ENCODE measurements at places on chromosomes 1 and 21.

DNA sequence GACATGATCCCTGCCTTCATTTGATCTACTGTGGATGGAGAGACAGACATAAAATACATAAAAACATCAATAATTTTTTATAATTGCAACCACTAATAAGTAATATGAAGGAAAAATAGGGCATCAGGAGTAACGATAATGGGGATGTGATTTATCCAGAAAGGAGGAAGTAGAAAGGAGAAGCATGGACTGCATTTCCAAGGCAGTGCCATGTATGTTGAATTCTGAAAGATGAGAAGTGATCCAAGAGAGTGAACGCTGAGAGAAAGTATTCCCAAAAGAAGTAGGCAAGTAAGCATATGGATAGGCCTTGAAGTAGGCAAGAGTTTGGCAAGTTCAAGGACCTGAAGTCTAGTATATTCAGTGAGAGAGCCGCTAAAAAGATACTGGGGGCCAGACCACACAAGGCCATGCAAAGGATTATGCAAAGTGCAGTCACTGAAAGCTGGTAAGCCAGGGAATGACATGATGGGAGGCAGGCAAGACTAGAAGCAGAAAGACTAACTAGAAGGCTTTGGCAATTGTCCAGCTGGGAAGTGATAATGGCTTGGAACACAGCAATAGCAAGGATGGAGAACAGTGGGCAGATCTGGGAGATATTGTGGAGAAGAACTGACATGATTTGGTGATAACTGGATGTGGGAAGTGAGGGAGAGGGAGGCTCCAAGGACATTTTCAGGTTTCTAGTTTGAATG lies 85.9 kb downstream of the TM2D1 start:
- DNase-seq, result no peak

DNA sequence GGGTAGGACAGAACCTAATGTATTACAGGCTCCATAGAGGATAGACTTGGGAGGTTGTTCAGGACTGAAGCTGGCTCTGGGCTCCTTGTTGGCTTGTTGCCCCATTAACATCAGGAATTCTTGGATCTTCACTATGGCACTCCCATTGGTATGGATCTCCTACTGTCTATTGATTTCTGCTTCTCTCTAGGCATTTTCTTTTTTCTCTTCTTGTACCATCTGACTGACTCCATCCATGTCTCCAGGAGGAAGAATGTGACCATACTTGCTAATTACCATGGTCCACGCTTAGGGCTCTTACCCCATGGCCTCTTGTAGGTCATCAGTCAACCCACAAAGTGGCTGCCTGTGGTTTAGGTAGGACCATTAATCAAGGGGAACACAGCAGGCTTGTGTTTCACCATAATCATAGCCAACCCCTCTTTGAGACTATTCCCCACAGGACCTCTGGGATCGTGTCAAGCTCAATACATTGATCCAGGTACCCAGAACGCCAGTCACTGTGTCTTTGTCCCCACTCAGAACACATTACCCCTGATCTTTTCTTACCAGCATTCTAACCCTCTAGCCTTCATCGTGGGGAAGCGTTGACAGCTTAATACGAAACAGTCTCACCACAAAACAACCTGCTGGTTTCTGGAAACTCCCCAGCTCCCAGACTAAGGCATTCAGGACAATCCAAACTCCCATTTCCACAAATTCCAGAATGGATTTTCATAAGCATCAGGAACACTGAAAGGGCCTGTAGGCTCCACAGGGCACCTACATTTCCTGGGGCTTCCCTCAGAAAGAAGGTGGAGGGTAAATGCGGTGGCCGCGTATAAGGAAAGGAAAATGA lies 97.1 kb downstream of the ETS2 start:
- DNase-seq, result no peak

GRCh38 chr1:46643368-46643775 lies 24.8 kb downstream of the ATPAF1 start:
- no peak for DNase-seq

GRCh38 chr1:15198684-15199083 lies 45.1 kb downstream of the TMEM51 start:
- DNase-seq, result no peak

- DNase-seq, result no peak
Measured at GRCh38 chr1:87790756-87791155, 462.1 kb downstream of the LMO4 start.

- no peak for DNase-seq
Measured at GRCh38 chr21:39386194-39386593, 37.3 kb upstream of the HMGN1 start.

DNA sequence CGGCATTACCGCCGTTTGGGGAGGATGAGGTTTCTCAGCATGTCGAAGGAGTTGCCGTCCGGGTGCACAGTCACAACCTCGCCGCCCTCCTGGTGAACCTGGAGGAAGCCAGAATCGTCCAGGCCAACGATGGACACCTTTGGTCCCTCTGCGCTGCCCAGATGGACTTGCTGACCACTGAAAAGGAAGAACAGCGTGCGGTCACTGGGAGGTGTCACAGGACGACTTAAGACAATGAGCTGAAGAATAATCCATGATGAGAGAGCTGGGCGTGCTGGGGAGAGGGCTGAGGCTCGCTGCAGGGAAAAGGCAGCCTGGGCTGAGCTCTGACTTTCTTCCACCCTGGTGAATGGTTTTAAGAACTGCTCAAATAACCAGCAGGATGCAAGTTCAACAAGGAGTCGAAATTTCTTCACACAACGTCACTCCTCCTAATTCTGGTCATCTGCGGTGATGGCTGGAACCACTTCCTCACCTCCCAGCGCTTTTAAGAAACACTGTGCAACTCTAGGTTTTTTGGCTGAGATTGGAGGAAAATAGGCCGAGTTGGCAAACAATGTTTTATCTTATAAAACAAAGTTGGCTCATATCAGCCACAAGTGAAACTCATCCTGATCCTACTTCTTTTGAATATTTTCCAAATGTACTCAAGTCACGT lies 55.5 kb downstream of the SIM2 start:
- no peak for DNase-seq

- DNase-seq, result no peak
Measured at GRCh38 chr21:42616941-42617340, 36.5 kb upstream of the PDE9A start.

DNA sequence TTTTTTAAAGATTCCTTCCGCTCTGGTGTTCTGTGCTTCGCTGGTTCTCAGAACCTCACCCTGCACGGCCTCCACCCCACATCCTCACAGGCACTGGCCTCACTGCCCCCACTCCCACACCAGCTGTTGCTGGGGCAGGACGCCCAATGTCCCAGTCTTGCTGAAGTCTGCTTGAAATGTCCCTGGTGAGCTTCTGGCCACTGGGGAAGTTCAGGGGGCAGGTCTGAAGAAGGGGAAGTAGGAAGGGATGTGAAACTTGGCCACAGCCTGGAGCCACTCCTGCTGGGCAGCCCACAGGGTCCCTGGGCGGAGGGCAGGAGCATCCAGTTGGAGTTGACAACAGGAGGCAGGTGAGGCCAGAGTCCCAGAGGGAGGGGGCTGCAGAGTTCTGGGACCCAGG lies at the start of gene C1QA:
TSS of gene C1QA (plus strand) at position 276 of the 400 bp plus-strand sequence. CDS start 989 bp downstream, outside the sequence.
- no peak for DNase-seq

- no peak for DNase-seq
Measured at GRCh38 chr1:200107004-200107470, 79.5 kb downstream of the NR5A2 start.

DNA sequence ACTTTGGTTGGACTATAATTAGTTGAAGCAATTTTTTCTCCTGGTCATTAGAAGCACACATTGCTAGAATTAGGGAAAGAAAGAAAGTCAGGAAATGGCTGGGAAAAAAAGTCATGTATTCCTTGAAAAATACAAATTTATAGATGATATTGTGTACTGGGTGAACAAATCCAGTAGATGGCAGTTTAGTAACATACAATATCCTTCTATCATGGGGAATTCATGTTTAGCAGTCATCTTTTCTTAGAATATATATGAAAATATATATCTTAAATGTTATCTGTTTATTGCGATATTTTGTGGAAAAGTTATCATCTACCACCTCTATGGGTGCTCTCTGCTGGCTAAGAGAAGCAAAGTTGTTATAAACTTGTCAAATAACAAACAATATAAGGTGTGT lies 13.1 kb upstream of the ZRANB2 start:
- DNase-seq, result no peak

GRCh38 chr1:172628401-172628800 lies 30.5 kb upstream of the FASLG start:
- no peak for DNase-seq

DNA sequence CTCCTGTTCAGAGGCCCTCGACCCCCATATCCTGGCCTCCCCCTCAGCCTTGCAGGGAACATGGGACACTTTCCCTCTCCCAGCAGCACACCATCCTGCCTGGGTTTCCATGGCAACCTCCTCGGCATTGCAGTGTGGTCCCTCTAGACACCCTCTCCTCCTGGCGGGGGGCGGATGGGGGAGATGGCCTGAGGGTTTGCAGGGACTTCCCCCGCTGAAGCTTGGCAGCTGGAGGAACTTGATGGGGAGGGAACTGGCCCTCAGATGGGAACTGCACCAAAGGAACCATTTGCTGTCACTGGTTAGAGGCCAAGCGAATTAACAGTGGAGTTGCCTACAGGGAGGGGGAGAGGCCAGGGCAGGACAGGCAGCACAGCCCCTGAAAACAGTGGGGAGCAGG lies 28.7 kb downstream of the RIMS3 start:
- no peak for DNase-seq

GRCh38 chr1:19255288-19255687 lies 3.7 kb downstream of the MRTO4 start:
- no peak for DNase-seq

- no peak for DNase-seq
Measured at GRCh38 chr1:8816264-8816663, 1.2 kb downstream of the RERE start.

DNA sequence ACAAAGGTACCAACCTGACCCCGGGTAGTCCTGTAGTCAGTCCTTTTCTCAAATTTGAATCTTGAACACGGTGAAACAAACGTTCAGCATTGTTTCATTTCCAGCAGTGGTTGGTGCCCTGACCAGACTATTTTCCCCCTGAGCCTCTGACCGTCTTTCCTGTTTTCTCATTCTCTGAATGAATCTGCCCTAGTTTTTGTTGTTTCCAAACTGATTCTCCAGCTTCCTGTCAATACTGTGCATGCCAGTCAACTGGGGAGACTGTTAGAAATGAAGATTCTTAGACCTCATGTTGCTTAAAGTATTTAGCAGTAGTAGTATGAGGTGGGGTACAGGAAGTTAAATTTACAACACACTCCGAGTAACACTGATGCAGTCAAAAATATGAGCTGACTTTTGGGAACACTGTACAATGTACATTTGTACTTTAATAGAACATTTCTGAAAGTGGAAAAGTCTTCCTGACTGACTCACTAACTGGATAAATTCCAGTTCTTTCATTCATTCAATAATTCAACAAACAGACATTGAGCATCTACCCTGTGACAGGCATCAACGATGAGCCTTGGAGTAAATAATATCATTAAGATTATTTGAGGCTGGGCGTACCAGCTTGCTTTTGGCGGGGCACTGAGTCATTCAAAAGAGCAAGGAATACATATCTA lies 26.0 kb upstream of the ZRANB2 start:
- no peak for DNase-seq

DNA sequence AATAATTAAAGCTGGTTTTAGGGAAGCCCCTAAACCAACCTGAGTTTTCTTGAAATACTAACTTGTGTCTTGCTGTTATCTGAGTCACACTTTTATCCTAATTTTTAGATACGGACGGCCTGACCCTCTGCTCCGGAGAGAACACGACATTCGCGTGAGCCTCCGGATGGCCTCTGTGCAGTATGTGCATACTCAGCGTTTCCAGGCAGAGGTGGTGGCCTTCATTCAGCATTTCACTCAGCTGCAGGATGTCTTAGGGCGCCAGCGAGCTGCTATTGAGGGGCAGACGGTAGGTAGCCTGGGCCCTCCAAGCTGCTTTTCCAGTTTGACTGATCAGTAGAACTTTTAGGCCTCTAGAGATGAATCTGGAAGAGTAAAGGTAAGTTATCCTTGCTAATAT lies 63.6 kb downstream of the VPS13D start:
- no peak for DNase-seq

GRCh38 chr1:110485725-110486124 lies 33.2 kb downstream of the KCNA10 start:
- no peak for DNase-seq

- DNase-seq, result no peak
Measured at GRCh38 chr21:45529785-45530422, 12.3 kb downstream of the SLC19A1 start.

DNA sequence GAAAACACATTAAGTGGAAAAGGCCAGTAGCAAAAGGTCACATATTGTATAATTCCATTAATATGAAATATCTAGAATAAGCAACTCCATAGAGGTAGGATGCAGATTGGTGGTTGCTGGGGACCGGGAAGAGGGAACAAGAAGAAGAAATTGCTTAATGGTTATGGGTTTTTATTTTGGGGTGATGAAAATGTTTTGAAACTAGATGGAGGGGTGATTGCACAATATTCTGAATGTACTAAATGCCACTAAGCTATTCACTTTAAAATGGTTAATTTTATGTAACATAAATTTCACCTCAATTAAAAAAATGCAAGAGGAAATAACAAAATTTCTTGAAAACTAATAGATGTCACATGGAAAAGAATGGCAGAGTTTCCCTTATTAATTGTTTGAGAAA lies 6.7 kb downstream of the KIAA0040 start:
- DNase-seq, result no peak

- no peak for DNase-seq
Measured at GRCh38 chr1:179021873-179022272, 3.8 kb upstream of the FAM20B start.

DNA sequence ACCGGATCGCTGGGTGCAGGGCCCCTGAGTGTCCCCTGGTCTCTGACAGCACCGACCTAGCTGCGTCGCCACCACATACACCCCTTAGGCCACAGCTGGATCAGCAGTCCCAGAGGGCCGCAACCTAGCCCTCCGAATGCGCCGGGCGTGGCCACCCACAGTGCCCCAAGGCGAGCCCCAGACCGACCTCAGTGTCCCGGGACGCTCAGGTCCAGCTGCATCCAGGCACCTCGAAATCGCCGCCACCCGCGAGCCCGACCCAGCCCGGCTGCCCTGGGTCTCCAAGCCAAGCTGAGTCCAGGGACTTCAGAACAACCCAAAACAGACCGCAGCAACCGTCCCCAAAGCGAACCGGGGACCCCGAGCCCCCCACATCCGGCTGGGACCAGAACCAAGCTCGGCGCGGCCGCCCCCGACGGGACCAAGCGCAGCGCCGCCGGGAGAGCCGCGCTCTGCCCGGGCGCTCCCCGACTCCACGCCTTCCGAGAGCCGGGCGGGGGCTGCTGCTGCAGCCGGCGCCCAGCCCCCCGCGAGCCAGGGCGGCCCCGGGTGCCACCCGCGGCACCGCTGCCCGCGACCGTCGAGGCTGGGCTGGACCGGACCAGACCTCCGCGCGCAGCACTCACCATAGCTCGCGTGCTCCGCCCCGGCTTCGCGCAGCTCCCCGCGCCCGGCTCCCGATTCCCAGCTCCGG lies 54.6 kb upstream of the ECE1 start:
- DNase-seq, result no peak
